ENCODE measurements at places on chromosomes 2 and 18.
A peak's percentile ranks its signal among the peaks of the same experiment; 100 is the strongest.

- DNase-seq, result no peak
These were observed 72.4 kb downstream of the REV1 start for GRCh38 chr2:99417396-99417795.

DNA sequence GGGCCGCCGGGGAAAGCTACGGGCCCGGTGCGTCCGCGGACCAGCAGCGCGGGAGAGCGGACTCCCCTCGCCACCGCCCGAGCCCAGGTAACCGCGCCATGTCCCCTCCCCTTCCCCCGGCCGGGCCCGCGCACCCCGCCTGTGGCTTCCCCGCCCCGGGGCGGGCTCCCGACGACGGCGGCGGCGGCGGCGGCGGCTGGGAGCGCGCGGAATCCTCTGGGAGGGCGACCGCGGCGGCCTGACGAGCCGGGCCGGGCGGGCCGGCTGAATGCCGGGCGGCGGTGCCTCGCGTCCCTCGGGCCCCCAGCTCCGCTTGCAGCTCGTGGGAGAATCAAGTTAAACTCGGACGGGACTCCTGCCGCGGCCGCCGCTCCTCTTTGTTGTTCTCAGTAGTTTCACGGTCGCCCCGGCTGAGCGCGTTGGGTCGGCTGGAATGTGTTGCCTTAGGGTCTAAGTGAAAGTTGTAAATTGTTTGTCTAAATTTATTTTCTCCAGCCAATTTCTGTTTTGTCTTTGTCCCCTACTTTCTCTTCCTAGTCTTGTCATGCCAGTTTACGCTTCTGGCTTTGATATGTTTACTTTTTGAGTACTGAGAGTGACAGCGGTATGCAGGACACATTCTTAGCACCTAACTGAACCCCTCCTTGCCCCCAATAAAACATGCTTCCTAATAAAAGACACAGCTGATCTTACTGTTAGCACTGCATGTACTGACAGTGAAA is 685 bp downstream of the SMAD4 start:
- DNase-seq, result peak; percentile 46

GRCh38 chr2:166539340-166540162 is 45.5 kb upstream of the SCN7A start:
- DNase-seq, result no peak

DNA sequence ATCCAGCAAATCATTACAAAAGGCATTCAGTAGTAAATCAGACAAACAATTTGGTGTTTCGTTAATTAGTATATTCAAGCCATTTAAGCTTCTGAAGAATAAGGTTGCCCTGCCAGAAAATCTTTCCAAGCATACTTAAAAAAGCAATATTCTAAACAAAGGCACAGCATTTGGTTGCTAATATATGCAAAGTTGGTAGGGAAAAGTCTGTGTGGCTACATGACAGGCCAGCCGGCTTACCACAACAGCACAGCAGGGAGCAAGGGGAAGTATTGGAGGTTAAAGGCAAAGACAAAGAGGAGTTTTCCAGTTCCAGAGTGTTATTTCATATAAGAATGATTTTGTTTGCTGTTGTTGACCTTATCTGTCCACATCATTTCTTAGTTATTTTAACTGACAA is 282.3 kb downstream of the MBD5 start:
- DNase-seq, result no peak

DNA sequence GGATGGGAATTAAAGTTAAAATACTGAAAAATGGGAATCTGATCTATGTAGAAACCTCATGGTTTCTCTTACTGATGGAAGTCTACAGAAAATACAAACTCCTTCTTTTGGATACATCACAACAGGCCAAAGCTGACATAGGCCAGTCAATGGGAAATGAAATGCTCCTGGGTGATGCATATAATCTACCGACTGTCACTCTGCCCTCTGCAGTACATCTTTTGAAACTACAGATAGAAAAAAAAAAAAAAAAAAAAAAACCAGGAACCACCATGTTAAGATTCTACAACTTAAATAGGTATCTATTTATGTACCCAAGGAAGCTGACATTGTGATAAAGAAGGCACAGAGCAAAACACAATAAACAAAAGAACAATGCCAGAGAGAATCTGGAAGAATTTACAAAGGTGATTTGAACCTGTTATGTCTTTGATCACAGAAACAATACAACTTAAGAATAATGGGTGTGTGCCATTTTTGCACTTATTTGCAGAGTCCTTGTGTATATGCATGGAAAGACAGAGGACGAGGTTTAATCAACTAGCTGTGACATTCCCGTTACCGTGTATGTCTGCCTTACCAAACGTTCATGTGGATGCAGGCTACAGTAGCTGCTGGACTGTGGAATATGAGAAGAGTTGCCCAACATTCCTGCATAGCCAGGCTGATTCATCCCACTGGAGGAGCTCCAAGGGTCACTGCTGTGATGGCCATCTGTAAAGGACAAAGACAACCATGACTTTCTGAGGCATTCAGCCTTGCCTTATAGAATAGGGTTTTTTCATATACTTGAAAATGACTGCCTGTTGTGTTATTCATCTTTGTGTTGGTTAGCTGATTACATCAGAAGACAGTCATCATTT is 312.7 kb downstream of the TCF4 start:
- no peak for DNase-seq

GRCh38 chr2:26850000-26850431 is 2.1 kb downstream of the DPYSL5 start:
- no peak for DNase-seq

GRCh38 chr2:237210297-237210696 is 124.6 kb downstream of the COPS8 start:
- DNase-seq, result no peak

- DNase-seq, result no peak
These were observed 482.7 kb upstream of the SYT4 start for GRCh38 chr18:43760010-43760409.

DNA sequence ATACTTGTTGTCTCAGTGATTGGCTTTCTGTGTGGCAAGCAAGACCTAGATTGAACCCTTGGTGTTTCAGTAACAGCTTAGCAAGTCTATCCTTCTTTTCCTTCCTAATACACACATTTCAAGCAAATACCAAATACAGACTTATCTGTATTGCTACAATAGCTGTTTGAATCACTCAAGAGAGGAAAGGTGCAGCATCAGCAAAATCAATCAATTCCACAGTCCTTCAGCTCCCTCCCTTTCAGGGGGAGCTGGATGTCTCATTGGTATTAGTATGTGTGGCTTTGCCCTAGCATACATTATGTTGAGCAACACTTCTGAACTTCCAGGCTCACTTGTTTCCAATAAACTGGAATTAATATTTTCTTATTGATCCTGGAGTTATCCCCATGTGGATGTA is 323.1 kb downstream of the TMX3 start:
- DNase-seq, result no peak

GRCh38 chr2:232588680-232589585 is 38.4 kb downstream of the EIF4E2 start:
- DNase-seq, result no peak

- DNase-seq, result no peak
These were observed 5.1 kb upstream of the CALCRL start for GRCh38 chr2:187453078-187453641.

GRCh38 chr2:42421601-42422239 is 60.7 kb upstream of the COX7A2L start:
- DNase-seq, result no peak

GRCh38 chr2:170314744-170315447 is 136.9 kb downstream of the MYO3B start:
- DNase-seq, result no peak

- no peak for DNase-seq
These were observed 262.1 kb downstream of the MYCN start for GRCh38 chr2:16202266-16203020.

- no peak for DNase-seq
These were observed 437.6 kb downstream of the DLGAP1 start for GRCh38 chr18:4017480-4017879.

- no peak for DNase-seq
These were observed 96.0 kb upstream of the FHL2 start for GRCh38 chr2:105494683-105495425.

DNA sequence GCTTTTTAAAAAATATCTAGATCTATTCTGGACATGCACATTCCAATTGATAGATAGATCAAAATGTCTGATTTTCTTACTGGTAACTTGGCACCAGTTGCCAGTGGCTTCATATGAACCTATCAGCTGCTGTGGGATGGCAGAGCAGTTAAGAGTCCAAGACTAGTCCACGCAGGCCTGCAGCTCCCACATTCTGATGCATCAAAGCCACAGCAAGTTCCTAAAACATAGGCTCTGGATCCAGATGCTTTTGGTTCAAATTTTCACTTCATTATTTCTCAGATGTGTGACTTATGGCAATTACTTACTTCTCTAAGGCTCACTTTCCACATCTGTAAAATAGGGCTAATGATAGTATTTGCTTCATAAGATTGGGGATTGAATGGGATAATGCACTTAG is 48.0 kb upstream of the CYP1B1 start:
- no peak for DNase-seq

GRCh38 chr2:122029456-122029855 is 274.0 kb downstream of the TSN start:
- no peak for DNase-seq

DNA sequence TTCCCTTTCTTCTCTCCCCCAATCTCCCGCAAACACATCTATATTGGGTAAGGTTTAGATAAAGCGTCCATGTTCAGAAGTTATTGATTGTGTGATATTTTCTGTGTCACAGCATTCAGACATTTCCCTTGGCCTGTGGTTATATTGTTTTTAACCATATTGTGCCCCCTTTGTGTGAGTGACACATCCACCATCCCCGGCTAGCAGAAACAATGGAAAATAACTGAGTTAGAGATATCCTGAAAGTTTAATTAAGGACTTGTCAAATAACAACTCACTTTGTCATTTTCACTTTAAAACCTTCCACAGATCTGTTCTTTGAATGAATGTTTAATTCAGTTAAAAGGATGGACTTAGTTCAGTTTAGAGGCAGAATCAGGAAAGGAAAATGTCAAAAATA is 151.0 kb downstream of the KCNJ3 start:
- no peak for DNase-seq

- DNase-seq, result no peak
These were observed 71.4 kb downstream of the WDR7 start for GRCh38 chr18:56722518-56722917.

- DNase-seq, result no peak
These were observed 30.9 kb downstream of the SMCHD1 start for GRCh38 chr18:2686349-2686968.
